ENCODE measurements at places on chromosomes 5 and 9.
A peak's percentile ranks its signal among the peaks of the same experiment; 100 is the strongest.

- DNase-seq = no peak
Observed at GRCh38 chr9:15246708-15247107, 60.3 kb downstream of the TTC39B start.

- no peak for DNase-seq
Observed at GRCh38 chr9:78261403-78262001, 25.6 kb downstream of the CEP78 start.

DNA sequence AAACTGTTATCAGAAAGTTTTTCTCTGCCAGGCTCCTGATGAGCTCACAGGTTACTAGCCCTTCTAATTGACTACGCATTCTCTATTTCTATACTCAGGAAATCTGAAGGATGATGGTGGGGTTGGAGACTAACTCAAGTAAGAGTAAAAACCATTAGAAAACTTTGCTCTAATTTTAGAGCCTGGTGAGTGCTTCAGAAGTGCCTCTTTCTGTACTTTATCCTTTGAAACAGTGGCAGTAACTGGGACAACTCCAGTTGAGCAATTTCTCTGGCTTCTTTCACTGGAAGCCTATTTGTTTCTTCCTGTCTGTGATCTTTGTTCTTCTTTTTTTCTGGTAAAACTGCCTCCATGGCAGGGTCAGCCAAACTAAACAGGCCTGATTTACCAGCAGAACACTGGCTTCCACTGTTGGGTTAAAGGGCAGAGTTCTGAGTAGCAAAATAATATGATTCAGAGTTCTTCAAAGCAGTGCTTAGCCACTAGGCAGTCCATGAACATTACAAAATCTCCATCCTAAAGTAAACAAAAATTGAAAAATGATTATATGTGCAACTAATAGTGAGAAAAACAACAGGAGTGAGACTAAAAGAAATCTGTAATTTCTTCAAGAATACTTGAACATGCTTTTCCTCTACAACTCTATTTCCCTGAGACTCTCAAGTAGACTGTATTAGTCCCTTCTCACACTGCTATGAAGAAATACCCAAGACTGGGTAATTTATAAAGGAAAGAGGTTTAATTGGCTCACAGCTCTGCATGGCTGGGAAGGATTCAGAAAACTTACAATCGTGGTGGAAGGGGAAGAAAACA, 79.8 kb downstream of the MROH2B start:
- no peak for DNase-seq

DNA sequence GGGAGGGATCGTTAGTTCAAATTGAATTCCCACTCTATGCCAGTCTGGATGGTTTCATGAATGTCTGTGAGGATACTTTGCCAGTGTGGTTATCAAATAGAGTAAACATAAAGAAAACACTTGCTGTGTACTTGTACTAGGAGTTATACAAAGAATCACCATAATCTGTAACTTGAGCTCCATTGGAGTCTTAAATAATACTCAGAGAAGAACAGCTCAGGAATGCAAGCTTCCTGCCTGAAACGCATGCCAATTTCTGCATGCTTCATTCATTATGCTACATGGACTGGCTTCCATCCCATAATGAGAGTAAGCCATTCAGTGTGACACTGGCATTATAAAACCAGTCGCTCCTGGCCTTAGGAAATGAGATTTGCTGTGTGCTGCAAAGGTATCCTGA, 351.4 kb downstream of the SEMA5A start:
- no peak for DNase-seq

- DNase-seq = no peak
Observed at GRCh38 chr9:81999806-82000205, 11.2 kb downstream of the SPATA31D1 start.

GRCh38 chr5:156543348-156544145, 216.6 kb downstream of the SGCD start:
- DNase-seq = no peak

GRCh38 chr5:44387921-44388320, 1.3 kb downstream of the FGF10 start:
- no peak for DNase-seq

- no peak for DNase-seq
Observed at GRCh38 chr9:137306066-137306849, 4.2 kb upstream of the NRARP start.

GRCh38 chr9:132575005-132575609, 7.3 kb upstream of the BARHL1 start:
- peak; percentile 55 for DNase-seq

GRCh38 chr9:117334101-117334500, 80.8 kb downstream of the ASTN2 start:
- no peak for DNase-seq

DNA sequence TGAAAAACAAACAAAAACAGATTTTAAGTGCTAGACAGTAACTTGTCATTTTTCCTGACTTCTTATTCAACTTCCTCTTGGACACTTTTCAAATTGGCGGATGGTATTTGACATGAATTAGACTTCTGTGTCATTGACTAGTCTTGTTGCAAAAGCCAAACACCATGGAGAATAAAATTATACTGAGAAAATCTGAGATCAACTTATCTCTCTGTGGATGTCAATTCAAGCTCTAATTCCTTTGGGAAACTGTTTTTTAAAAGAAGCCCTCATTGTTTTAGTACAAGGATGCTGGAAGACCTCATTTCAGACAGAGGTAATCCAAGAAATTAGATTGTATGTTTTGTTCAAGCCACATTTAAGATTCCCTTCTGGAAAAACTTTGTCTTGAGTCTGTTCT, 831.0 kb downstream of the SEMA5A start:
- no peak for DNase-seq

DNA sequence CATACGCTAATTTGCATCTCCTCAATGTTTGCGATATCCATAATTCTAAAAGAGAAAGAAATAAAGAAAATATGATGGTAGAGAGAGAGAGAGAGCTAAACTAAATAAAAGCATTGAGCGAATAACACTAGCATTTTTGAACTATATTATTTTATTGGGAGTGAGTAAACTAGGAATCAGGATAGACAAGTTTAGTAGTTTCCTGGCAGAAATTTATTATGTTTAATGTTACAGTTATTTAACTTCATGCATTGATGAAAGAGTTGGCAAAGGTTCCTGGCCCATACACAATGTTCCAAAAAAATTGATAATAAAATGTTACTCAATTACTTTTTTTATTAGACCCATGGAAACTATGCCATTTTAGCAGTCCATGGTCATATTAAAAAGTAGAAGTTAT, 1708.2 kb upstream of the CDH6 start:
- no peak for DNase-seq

DNA sequence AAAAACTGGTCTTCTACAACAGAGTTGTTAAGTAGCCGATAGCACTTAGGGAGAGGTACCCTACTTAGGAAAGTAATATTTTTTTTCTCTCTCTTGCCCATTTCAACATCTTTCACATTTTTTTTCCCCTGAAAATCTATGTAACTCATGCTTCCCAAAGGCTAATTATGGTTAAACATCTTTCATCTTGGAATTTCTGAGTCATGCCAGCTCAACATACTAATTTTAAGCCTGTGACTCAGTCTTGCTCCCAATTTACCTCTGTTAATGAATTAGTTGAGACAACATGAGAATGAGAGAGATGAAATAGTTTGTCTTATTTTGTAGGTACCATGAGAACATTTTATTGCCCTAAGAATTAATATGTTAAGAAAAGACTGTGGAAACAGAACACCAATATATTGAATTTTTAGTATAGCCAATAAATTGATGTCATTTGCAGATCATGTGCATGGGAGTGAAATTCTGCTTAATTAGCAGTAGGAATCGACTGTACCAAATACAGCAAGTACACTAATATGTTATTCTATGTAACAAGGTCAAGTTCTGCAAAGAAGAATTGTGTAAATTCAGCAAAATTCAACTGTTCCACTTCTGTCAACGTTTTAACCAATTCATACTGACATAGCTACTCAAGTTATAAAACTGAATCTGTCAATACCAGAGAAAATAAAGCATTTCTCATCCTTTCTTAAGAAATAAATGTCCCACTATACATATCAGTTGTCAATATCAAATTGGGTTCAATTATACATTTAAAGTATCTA, 550.0 kb downstream of the PTPRD start:
- DNase-seq = no peak

GRCh38 chr5:80711938-80712337, 57.2 kb upstream of the DHFR start:
- no peak for DNase-seq

DNA sequence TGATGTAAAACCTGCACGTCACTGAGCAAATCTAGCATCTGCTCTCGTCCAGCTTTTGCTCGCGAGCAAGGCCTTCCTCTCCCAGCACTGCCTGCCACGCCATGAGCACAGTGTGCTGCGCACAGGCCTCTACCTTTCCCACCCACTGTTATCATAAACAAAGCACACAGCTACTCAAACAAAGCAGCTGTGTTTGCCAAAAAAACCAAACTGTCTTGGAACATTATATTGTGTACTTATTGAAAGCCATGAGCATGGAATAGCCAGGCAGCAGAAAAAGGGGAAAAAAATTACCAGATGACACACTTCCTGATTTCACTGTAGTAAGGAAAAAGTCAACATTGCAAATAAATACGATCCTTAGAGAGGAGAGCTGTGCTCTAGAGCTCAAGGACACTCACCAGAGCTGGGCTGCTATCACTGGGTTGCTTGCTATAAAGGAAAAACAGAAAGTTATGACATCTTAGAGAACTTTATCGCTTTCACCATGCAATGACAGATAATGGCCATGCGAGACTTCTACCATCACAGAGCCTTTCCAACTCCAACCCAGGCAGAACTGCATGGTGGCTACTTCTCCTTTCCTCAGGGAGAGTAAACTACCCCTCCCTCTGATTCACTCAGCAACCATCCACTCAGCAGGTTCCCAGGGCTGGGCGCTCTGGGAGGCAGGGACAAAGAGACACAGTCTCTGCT, 69.6 kb downstream of the EPB41L4B start:
- DNase-seq = no peak

- no peak for DNase-seq
Observed at GRCh38 chr5:170691657-170692056, 91.9 kb upstream of the GABRP start.

GRCh38 chr5:33271606-33272005, 169.2 kb upstream of the TARS1 start:
- DNase-seq = no peak

DNA sequence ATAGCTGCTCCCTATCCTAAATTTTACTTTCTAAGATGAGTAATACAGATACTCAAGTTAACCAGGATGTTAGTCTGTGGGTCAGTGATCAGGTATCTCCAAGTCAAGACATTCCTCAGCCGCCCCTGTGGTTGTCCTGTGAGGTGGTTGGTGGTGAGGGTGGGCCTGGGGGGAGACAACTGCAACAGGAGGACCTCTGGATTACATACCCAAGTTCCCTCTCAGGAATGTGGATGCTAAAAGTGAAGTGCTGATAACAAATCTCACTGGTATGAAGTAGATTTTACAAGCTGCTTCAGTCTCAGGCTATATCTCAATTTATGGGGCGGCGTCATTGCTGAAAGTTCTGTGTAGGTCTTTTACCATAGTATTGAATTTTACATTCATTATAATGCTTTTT, 38.3 kb downstream of the SLC1A3 start:
- no peak for DNase-seq

DNA sequence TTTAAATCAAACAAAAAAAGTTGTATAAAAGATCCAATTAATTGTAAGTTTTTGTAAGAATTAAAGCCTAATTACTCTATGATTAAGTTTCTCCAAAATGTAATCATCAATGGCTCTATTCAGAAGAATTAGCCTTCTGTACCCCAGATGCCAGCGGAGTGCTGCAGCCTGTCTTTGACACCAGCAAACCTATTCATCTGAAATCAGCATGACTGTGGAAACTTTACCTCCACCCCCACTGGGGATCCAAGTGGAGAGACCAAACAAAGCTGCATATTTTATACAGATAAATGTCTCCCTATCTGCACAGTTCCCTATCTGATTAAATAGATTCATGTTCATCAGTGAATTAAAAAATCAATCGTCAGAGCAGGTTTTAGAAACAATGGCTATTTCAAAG, 426.8 kb downstream of the KIAA0825 start:
- no peak for DNase-seq

DNA sequence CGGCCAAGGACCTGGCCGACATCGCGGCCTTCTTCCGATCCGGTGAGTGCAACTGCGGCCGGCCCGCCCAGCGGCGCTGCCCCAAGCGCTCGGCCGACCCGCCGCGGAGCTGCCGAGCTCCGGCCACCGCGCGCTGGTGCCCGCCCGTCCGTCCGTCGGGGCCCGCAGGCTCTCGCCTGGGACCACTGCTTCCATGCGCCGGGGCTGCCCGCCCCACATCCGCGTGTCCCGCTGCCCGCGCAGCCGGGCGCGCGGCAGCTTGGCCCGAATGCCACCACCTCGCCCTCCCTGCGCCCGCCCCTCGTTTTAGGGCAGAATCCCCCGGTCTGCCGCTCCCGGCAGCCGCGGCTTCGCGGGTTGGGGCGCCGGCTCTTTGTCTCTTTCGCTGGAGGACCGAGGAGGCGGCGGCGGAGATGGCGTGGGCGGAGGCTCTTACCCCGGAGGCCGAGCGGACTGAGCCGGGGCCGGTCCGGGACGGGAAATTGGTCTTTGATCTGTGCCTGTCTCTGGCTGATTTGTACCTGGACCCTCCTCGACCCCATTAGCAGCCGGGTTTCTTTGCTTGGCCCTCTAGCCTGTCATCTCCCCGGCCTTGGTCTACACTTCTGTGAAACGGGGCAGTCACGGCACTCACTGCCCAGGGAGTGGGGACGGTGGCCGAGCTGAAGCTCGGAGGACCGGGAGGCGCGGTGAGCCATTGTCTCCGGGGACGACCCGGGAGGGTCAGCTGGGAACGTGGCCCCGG, 871 bp downstream of the TRIO start:
- no peak for DNase-seq

GRCh38 chr5:176578391-176578808, 29.3 kb downstream of the CDHR2 start:
- DNase-seq = no peak

DNA sequence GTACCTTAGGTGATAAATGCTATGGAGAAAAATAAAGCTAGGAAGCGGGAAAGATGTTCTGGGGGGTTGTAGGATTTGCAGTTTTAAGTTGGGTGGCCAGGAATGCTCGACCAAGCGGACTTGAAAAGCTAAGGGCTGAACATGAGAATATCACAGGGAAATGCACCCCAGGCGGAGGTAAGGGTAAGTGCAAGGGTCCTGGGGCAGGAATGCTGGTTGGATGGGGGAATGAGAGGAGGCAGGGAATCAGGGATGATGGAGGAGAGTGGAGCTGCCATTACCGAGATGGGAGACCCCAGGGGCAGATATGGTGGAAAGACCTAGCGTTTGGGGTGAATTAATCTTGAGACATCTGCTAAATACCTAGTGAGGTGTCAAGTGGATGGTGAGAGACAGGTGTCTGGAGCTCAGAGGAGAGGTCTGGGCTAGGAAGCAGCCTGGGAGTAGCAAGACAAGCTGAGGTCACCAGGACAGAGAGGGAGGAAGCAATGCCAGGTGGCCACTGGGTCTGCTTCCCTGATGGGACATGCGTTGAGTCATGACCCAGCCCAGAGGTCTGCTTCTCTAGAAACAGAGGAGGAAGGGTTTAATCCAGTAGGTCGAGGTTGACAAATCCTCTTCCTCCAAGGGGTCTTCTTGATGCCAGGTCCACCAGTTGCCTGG, 77.7 kb upstream of the ASS1 start:
- DNase-seq = no peak

Data from HL-60 (cell line).